ENCODE measurements at places on chromosomes 12 and 14.

GRCh38 chr12:14960548-14961465, 594 bp downstream of the ARHGDIB start:
- peak; percentile 62 for DNase-seq

- no peak for DNase-seq
These were observed 35.2 kb downstream of the ZFP36L1 start for GRCh38 chr14:68757618-68758081.

DNA sequence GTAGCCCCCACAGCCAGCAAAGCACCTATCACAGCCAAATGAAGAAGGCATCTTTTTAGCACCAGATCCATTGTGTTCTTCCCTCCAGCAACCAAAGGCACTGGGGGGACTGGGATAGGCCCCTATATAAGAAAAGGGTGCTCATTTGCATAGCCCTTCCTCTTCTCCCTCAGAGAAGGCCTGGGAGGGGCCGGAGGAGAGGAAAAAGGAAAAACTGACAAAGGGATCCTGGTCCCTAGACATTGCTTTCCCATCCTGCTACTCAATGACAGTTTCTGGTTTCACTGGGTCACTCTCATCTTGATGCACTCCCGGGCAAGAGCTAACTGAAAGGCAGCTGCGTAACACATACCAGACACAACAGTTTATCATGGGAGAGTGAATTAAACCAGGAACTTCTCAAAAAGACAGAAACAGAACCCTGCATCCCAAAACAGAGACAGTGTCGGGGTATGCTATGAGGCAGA, at the start of gene PMEL:
PMEL (minus strand) TSS at position 102 of the 467 bp plus-strand sequence; CDS start at position 71, 31 bp downstream.
- DNase-seq, result no peak

DNA sequence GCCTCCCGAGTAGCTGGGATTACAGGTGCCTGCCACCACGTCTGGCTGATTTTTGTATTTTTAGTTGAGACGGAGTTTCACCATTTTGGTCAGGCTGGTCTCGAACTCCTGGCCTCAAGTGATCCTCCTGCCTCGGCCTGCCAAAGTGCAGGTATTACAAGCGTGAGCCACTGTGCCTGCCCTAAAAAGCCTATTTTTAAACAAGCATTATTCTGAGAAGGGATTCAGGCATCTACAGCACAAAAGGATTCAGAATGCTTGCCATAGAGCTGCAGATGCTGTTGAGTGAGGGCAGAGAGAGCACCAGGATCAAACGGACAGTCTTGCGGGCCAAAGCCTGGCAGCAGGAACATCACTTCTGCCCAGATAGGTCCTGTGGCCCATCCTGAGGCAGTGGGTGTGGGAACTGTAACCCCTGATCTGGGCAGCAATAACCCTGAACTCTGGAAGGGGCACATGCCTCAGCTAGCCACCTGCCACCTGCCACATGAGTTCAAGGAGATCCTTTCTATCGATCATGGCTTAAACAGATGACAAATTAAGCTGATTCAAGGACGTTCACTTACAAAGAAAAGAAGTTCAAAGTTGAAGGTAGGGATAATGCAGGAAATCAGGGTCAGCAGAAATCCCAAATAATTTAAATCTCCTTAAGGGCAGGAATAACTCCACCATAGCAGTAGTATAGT, 16.8 kb upstream of the SNX6 start:
- no peak for DNase-seq

DNA sequence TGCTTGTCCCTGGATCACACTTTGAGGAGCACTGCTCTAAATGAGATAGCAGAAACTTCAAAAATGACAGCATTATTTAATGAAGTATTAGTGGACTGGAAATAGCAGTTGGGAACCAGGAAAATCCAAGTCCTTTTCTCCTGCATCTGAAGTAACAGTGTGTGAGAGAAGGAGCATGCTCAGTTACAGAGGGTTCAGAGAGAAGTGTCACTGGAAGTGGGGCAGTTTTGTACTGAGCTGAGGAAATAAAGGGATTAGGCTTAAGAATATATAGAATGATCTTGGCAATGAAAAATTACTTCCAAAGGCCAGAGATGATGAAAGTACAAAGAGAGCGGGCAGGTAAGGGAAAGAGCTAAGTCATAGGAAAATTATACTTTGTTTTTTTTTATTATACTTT, 130.9 kb downstream of the MIPOL1 start:
- DNase-seq, result no peak

GRCh38 chr14:83556746-83557453, 1973.0 kb upstream of the FLRT2 start:
- no peak for DNase-seq

- no peak for DNase-seq
These were observed 4.5 kb upstream of the PLA2G1B start for GRCh38 chr12:120332041-120332440.

GRCh38 chr12:94674051-94674451, 23.7 kb upstream of the TMCC3 start:
- no peak for DNase-seq

DNA sequence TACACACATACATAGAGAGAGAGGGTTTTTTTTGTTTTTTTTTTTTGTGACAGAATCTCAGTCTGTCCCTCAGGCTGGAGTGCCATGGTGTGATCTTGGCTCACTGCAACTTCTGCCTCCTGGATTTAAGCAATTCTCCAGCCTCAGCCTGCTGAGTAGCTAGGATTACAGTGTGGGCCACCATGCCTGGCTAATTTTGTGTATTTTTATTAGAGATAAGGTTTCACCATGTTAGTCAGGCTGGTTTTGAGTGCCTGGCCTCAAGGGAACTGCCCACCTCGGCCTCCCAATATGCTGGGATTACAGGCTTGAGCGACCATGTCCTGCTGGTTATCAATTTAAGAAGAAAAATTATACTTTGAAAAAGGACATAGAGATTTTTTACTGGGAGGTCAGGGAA, 710.6 kb downstream of the SLC6A15 start:
- DNase-seq, result no peak

GRCh38 chr12:10243818-10244520, 31.3 kb downstream of the GABARAPL1 start:
- peak; percentile 67 for DNase-seq

GRCh38 chr12:19144287-19144686, 14.8 kb downstream of the PLEKHA5 start:
- no peak for DNase-seq

DNA sequence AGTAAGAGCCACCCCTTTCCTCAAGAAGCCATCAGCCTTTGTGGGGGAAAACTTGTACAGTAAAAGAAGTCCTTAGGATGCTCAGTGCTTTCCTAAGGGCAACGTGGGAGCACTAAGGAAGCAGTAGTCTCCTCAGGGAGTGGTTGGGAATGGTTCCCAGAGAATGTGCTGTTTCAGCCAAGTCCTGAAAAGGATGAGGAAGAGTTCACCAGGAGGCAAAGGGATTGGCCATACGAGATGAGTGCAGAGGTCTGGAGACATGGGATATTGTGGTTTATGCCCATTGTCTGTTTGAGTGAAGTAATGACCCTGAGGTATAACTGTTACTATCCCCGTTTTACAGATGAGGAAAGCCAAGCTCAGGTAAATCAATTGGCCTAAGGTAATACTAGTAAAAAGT, 86.0 kb upstream of the ATF1 start:
- DNase-seq, result no peak

GRCh38 chr14:101587441-101587911, 26.2 kb downstream of the DIO3 start:
- DNase-seq, result no peak

GRCh38 chr12:23611320-23611719, 338.1 kb downstream of the SOX5 start:
- DNase-seq, result no peak

DNA sequence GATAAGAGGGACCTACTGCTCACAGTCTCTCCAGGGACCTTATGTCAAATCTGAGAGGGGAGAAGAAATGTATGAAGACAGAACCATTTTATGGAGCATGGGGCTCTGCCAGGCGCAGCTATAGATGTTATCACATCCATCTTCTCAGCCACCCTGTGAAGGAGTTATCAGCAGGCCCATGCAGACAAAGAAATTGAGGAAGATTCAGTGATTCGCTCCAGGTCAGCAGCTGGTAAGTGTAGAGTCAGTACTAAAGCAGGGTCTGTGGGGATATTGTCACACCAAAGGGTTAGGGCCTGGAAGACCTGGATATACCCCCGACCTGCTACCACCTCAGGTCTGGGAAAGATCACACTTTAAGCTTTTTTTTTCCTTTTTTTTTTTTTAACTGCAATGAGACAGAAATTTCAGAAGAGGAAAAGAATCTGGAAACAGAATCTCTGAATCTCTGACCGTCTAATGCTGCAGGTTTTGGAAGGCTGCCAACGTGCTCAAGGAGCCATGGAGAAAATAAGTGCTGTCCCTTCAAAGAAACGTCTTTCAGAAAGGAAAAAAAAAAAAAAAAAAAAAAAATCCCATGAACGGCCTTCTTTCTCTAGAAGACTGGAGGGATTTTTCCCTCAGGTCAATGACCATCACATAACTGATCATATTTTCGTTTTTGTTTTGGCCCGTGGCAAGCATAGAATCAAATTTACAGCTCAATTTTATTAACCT, 73.3 kb upstream of the PLEKHG7 start:
- no peak for DNase-seq

DNA sequence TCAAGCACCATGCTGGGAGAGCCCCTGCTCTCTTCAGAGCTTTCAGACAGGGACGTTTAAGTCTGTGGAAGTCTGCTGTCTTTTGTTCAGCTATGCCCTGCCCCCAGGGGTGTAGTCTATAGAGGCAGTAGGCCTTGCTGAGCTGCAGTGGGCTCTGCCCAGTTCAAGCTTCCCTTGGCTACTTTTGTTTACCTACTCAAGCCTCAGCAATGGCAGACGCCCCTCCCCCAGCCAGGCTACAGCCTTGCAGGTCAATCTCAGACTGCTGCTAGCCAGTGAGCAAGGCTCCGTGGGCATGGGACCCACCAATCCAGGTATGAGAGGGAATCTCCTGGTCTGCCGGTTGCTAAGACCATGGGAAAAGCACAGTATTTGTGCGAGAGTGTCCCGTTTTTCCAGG, 37.4 kb upstream of the C12orf71 start:
- no peak for DNase-seq

DNA sequence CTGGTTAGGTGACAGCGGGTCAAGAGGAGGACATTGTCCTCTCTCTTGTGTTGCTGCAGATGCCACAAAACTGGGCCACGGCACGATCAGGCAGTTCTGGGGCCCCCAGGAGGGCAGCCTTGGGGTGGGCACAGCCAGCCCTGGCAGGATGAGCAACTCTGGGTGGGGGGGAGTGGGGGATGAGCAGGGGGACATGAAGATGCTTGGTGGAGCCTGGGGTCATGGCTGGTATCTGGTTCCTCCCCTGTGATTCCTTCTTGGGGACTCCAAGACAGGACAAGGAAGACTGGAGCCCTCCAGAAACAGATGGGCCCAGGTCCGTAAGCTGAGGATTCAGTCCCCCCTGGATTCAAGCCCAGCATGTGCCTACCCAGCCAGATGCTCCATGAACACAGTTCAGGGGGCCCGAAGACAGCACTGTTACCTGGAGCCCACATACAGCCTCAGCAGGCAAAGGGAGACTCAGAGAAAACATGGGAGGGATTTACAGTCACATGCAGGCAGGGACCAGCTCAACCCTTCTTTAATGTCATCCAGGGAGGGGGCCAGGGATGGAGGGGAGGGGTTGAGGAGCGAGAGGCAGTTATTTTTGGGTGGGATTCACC, 10.4 kb downstream of the SERPINA1 start:
- no peak for DNase-seq

- no peak for DNase-seq
These were observed 1305.0 kb downstream of the LRFN5 start for GRCh38 chr14:42911642-42912041.

DNA sequence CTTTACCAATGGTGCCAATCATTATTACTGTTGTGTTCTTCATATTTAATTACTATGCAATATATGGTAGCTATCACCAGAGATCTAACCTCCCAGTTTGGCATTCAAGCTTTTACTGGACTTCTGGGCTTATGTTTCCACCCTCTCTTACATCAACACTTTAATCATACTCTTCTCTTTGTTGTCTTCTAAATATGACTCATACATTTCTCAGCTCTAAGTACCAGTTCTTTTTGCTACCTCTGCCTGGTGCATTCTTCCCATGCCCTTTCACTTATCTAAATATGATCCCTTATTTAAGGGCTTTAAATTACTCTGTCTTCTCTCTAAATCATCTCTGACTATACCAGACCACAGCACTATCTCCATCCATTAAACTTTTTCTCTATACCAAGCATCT, 246.1 kb upstream of the CCDC196 start:
- no peak for DNase-seq

GRCh38 chr12:14841761-14842160, 1.6 kb downstream of the ART4 start:
- DNase-seq, result no peak

GRCh38 chr14:82060219-82060618, 526.6 kb upstream of the SEL1L start:
- DNase-seq, result no peak

DNA sequence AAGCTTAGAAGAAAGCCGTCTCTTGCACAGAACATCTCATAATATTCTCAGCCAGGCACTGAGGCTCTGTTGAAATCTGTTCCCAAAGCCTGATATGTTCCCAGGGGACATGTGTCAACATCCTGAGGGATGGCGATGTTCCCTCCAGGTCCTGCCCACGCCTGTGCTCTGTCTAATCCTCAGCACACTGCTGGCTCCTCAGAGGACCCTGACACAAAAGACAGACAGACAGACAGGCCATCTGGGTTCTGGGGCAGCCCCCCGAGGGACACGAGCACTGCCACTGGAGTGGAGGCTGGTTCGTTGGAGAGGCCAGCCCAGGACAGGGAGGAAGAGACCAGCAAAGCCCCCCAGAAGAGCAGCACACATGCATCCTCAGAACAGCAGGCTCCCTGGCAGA, 27.8 kb downstream of the CHGA start:
- no peak for DNase-seq

GRCh38 chr14:71290960-71291466, 383.8 kb downstream of the PCNX1 start:
- DNase-seq, result peak; percentile 34

All from activated CD8-positive, alpha-beta T cell treated with anti-CD3 and anti-CD28 coated beads, Interleukin-2, amount 10 ng/mL, durations not matched to agents 7 days and 5 days (primary cell).